ENCODE measurements at places on chromosomes 1 and 21. TPM values are rescaled to one million over a fixed set of nuclear protein-coding genes. Genes with fewer than 3 reads are reported as not detected.

C1orf87 gene
- not detected for total RNA-seq

NTRK1 gene
- not detected for total RNA-seq

CACYBP gene
- 116 TPM for total RNA-seq

NBPF10 gene
- 3.4 TPM for total RNA-seq

TMEM59 gene
- 196 TPM for total RNA-seq

PADI4 gene
- not detected for total RNA-seq

TNFSF4 gene
- 1.7 TPM for total RNA-seq

TNFAIP8L2 gene
- total RNA-seq, result not detected

RIPPLY3 gene
- 18.9 TPM for total RNA-seq

ZBTB8A gene
- 8.9 TPM for total RNA-seq

CSF1 gene
- 0.89 TPM for total RNA-seq

COA7 gene
- total RNA-seq, result 15.4 TPM

KIF26B gene
- total RNA-seq, result 6.6 TPM

CYP4A22 gene
- total RNA-seq, result not detected

TEKT2 gene
- total RNA-seq, result 20.2 TPM

CDC7 gene
- total RNA-seq, result 26.9 TPM

GABRD gene
- total RNA-seq, result not detected

CLDN8 gene
- not detected for total RNA-seq

GUCA2B gene
- 1.3 TPM for total RNA-seq

MAST2 gene
- 47.8 TPM for total RNA-seq

FOXJ3 gene
- 64.4 TPM for total RNA-seq

PTPRF gene
- total RNA-seq, result 520 TPM

FNBP1L gene
- 136 TPM for total RNA-seq

NBPF4 gene
- total RNA-seq, result not detected

AURKAIP1 gene
- total RNA-seq, result 107 TPM

PRDM16 gene
- total RNA-seq, result 69.1 TPM

AIRE gene
- total RNA-seq, result not detected

TNFRSF8 gene
- total RNA-seq, result not detected

RNU11 gene
- not detected for total RNA-seq

OR10K1 gene
- total RNA-seq, result 0.07 TPM

LRRC71 gene
- total RNA-seq, result not detected

PLA2G5 gene
- total RNA-seq, result not detected

S100A14 gene
- total RNA-seq, result 1.4 TPM

C1orf185 gene
- total RNA-seq, result not detected

HMGCS2 gene
- total RNA-seq, result 105 TPM

FCRL4 gene
- not detected for total RNA-seq

WDR64 gene
- total RNA-seq, result not detected

AMY1B gene
- not detected for total RNA-seq

CD1B gene
- total RNA-seq, result not detected

FCAMR gene
- total RNA-seq, result not detected

Data from progenitor cell of endocrine pancreas (in vitro differentiated cells).